ENCODE measurements at places on chromosomes 5 and 9. TPM values are rescaled to one million over a fixed set of nuclear protein-coding genes. Genes with fewer than 3 reads are reported as not detected.
A peak's percentile ranks its signal among the peaks of the same experiment; 100 is the strongest.

GRCh38 chr5:54361691-54362411 is 51.5 kb upstream of the ARL15 start:
- no peaks in the 10 kb centered on the region for H3K36me3 ChIP-seq
- H3K27me3 ChIP-seq: no peaks in the 10 kb centered on the region
- H3K27ac ChIP-seq: no peak overlapping the region

The LRRC70 gene
- 2.7 TPM for total RNA-seq

DNA sequence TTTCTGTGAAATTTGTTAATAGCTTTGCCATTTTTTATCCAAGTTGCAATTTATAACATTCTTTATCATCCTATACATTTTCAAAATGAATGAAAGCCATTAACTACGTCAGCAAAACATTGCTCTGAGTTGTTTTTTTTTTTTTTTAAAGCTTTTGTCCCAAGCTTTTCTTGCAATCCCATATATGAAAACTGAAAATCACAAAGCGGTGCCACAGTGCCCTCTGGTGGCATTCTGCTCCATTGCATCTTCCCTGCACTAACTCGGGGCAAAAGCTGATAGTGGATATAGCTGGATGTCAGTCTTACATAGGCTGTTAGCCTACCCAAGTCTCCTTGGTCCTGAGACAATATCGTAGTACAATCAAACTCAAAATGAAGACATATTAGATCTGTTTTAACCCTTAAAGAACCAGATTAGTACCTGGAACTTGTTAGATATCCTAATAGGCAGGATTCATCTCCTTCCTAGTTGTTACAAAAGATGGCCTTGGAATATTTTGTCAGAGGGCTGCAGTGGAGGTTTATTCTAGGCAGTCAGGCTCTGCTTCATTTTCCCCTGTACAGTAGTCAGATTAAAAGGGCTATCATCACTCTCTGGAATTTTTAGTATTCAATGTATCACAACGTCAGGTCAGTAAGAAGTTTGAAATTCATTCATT is 669.9 kb downstream of the PTPRD start:
- H3K36me3 ChIP-seq: no peaks in the 10 kb centered on the region
- H3K4me3 ChIP-seq: no peak overlapping the region
- no peaks in the 10 kb centered on the region for H3K4me1 ChIP-seq
- H3K27me3 ChIP-seq: no peaks in the 10 kb centered on the region

DNA sequence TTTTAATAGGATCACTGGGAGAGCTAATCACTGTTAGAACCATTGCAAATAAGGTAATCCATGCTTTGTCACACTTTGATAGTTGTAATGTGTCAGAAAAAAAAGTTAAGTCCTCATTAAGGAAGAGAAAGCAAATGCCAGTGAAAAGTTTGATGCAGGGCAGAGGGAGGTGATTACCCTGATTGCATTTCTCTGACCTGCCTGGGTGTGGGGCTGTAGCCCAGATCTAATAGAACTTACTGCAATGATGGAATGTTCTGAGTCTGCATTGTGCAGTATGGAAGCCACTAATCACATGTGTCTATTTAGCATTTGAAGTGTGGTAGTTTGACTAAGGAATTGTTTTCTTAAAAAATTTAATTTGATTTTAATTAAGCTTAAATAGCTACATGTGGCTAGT is 202.7 kb downstream of the ATP10B start:
- no peaks in the 10 kb centered on the region for H3K36me3 ChIP-seq
- H3K4me1 ChIP-seq: no peaks in the 10 kb centered on the region
- DNase-seq: no peak
- H3K27ac ChIP-seq: no peak overlapping the region
- no peak overlapping the region for H3K4me3 ChIP-seq

The PRRX2 gene
- total RNA-seq: 0.85 TPM

DNA sequence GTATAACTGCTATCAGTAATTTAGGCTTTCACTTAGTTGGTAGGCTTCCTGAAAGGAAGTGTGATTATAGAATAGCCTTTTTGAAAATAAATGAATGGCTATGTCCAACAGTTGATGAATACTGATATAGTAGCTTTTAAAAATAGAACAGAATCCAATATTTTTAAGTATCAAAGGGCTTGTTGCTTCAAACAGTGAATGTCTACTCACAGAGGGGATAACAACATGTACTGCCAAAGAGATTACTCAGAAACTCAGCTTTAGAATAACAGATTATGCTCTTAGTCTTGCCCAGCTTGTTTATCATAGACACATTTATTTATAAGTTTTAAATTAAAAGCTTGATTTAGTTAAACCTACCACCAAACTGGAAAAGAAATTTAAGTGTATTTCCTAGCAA is 132.6 kb downstream of the XRCC4 start:
- DNase-seq: no peak
- no peaks in the 10 kb centered on the region for H3K36me3 ChIP-seq
- no peaks in the 10 kb centered on the region for H3K4me1 ChIP-seq
- H3K27me3 ChIP-seq: no peaks in the 10 kb centered on the region
- H3K4me3 ChIP-seq: no peak overlapping the region

The SMC2 gene
- 14.4 TPM for total RNA-seq

The PCDHGB2 gene
- 0.47 TPM for total RNA-seq

- DNase-seq: no peak
- no peaks in the 10 kb centered on the region for H3K36me3 ChIP-seq
- no peak overlapping the region for H3K27ac ChIP-seq
- H3K4me3 ChIP-seq: no peak overlapping the region
- no peaks in the 10 kb centered on the region for H3K27me3 ChIP-seq
These were observed 202.1 kb downstream of the FBXL7 start for GRCh38 chr5:15702102-15702501.

DNA sequence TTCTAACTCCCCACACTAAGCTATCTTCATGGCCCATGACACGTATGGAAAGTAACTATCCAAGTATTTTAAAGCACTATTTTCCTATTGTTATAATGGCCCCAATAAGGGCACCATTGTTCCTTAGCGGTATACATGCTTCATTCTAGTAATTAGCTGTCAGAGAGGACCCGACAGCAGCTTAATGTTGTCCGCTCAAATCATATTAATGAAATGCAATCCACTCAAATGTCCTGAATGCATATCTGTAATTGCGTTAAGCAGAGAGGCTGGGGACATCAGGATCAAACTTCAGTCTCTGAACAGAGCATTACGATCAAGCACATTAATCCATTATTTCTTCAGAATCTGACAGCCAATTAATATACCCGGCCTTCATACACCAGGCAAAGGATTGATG is 139.7 kb downstream of the CRB2 start:
- H3K27me3 ChIP-seq: no peaks in the 10 kb centered on the region
- no peaks in the 10 kb centered on the region for H3K4me1 ChIP-seq
- no peak for DNase-seq
- H3K4me3 ChIP-seq: no peak overlapping the region

DNA sequence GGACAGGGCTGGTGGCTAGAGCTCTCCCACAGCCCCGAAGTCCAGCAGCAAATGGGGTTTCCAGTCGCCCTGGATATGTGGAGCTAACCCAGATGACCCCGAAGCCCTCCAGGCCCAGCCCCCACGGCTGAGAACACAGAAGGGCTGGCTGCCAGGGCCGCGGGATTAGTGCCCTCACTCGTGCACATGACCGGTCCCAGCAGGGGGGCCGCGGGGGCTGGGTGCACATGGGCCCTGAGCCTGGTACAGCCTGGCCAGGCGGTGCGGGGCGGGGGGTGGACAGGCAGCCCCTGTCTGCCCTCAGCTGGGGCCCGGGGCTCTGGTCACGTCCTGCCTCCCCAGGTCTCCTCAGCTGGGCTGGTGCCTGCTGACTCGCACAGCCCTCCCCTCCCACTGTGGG is 5.9 kb downstream of the SSNA1 start:
- peak overlapping the region; percentile 90 for H3K27ac ChIP-seq
- no peaks in the 10 kb centered on the region for H3K27me3 ChIP-seq
- H3K4me1 ChIP-seq: peaks cover 42% of the 10 kb centered on the region
- H3K36me3 ChIP-seq: no peaks in the 10 kb centered on the region

- H3K4me3 ChIP-seq: no peak overlapping the region
- H3K27me3 ChIP-seq: no peaks in the 10 kb centered on the region
- H3K36me3 ChIP-seq: no peaks in the 10 kb centered on the region
These were observed 37.9 kb upstream of the DPYSL3 start for GRCh38 chr5:147547730-147548129.

DNA sequence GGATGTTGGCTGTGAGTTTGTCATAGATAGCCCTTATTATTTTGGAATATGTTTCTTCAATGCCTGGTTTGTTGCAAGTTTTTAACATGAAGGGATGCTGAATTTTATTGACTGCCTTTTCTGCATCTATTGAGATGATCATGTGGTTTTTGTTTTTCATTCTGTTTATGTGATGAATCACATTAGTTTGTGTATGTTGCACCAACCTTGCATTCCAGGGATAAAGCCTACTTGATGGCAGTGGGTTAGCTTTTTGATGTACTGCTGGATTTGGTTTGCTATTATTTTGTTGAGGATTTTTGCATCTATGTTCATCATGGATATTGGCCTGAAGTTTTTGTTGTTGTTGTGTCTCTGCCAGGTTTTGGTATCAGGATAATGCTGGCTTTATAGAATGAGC is 225.6 kb downstream of the PCSK1 start:
- no peak overlapping the region for H3K4me3 ChIP-seq
- no peak for DNase-seq
- no peaks in the 10 kb centered on the region for H3K27me3 ChIP-seq
- H3K27ac ChIP-seq: no peak overlapping the region
- no peaks in the 10 kb centered on the region for H3K4me1 ChIP-seq
- H3K36me3 ChIP-seq: no peaks in the 10 kb centered on the region

The CCDC187 gene
- total RNA-seq: 0.48 TPM

DNA sequence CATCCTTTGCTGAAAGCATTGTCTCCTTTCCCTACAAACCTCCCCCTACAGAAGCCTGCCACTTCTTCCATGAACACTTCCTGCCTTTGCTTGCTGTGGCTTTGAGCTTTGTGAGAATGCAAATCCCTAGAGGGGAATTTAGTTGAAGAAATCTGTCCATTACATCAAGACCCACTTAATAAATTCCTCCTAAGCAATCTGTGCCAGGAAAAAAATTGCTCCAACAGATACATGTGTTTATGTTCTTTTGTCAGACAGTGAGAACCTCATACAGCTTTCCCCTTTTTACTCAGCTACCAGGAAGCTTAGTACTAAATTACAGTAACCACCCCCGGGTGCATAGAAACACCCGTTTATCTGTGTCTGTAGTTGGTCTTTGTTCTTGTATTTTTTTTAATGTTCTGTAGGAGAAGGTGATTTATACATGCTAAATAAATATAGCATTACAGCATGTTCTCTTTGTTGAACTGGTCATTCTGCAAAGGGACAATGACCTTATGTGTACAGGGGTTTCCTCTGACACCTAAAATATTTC is 43.9 kb downstream of the SH3TC2 start:
- DNase-seq: no peak
- no peak overlapping the region for H3K4me3 ChIP-seq
- H3K27me3 ChIP-seq: no peaks in the 10 kb centered on the region
- H3K27ac ChIP-seq: no peak overlapping the region

The SPATA31C1 gene
- total RNA-seq: not detected

The SOHLH1 gene
- not detected for total RNA-seq

DNA sequence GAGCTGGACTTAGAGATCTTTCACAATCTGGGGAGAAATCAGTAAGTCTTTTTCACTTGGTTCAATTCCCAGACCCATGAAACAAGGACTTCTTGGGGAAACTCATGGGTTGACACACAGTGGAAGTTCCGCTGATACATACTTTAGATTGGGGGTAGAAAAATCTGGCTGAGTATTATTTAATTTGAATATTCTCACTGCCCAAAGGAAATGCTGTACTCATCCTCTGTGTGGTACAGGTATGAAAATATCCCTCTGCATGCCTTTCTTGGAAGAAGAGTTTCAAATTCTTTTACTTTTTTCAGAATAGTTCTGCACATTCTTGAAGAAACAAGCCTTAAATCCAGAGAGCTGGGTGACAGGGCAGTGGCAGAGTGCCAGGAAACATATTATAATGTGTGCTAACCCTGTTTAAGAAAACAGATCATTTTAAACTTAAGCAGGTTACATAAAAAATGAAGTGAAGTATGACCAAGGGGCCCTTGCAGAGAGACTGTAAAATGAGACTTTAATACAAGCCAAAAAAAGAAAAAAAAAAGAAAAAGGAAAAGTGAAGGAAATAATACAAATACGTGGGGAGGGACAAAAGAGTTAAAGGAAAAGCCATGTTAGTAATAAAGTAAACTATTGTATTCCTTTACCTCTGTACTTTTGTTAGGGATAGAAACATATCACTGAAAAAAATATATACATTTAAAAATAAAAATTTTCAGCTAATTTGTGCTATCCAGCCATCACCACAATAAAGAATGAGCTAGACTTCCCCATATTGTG is 173.4 kb upstream of the NR3C1 start:
- no peak for DNase-seq
- H3K27ac ChIP-seq: no peak overlapping the region
- H3K4me1 ChIP-seq: no peaks in the 10 kb centered on the region
- no peaks in the 10 kb centered on the region for H3K27me3 ChIP-seq
- H3K4me3 ChIP-seq: no peak overlapping the region
- H3K36me3 ChIP-seq: no peaks in the 10 kb centered on the region

GRCh38 chr9:20507431-20507830 is 114.9 kb downstream of the MLLT3 start:
- DNase-seq: no peak
- no peak overlapping the region for H3K4me3 ChIP-seq
- no peaks in the 10 kb centered on the region for H3K27me3 ChIP-seq
- H3K36me3 ChIP-seq: no peaks in the 10 kb centered on the region

GRCh38 chr5:95924720-95925377 is 36.8 kb downstream of the ELL2 start:
- no peaks in the 10 kb centered on the region for H3K27me3 ChIP-seq
- no peak overlapping the region for H3K27ac ChIP-seq
- no peaks in the 10 kb centered on the region for H3K36me3 ChIP-seq
- DNase-seq: no peak
- H3K4me1 ChIP-seq: no peaks in the 10 kb centered on the region

The NTNG2 gene
- total RNA-seq: 1.3 TPM

The SLC2A6 gene
- total RNA-seq: 2.8 TPM

The PKD2L2 gene
- total RNA-seq: not detected

GRCh38 chr5:124733329-124733650 is 13.1 kb downstream of the ZNF608 start:
- no peaks in the 10 kb centered on the region for H3K27me3 ChIP-seq
- H3K4me1 ChIP-seq: no peaks in the 10 kb centered on the region
- no peaks in the 10 kb centered on the region for H3K36me3 ChIP-seq
- no peak overlapping the region for H3K27ac ChIP-seq

DNA sequence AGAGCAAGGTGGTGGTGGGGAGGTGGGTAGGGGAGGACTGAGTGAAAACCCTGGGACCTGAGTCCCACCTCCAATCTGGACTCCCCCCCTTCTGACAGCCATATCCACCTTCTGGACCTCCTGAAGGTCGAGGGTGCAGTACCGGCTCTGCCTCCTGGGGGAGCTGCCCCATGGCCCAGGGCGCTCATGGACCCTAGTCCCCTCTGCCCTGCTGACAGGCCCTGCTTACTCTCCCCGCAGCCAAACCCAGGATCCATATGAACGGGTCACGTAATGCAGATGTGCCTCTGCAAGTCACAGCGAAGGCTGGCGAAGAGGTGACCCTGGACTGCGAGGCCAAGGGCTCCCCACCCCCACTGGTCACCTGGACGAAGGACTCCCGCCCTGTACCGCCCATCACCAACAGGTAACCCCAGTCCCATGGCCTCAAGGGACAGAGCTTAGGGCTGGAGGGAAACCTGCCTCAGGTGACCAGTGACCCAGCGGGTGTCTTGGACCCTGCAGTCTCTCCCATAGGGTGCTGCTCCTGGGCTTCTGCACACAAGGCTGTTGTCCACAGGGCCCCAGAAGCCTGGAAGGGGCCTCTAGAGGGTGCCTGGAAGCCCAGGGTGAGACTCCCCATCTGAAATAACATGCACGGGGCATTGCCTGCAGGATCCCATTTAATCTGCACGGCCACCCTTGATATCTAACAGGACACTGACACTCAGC is 61.7 kb downstream of the HMCN2 start:
- DNase-seq: no peak
- no peaks in the 10 kb centered on the region for H3K4me1 ChIP-seq
- H3K27me3 ChIP-seq: no peaks in the 10 kb centered on the region
- no peak overlapping the region for H3K4me3 ChIP-seq
- H3K36me3 ChIP-seq: no peaks in the 10 kb centered on the region

The FCN2 gene
- not detected for total RNA-seq
